ENCODE measurements at places on chromosomes 11 and 22. TPM values are rescaled to one million over a fixed set of nuclear protein-coding genes. Genes with fewer than 3 reads are reported as not detected.
A peak's percentile ranks its signal among the peaks of the same experiment; 100 is the strongest.

- DNase-seq = no peak
Observed at GRCh38 chr11:13216711-13217075, 60.9 kb upstream of the BMAL1 start.

The MDK gene
- total RNA-seq = 105 TPM

- DNase-seq = no peak
Observed at GRCh38 chr11:108223348-108224149, 682 bp downstream of the ATM start.

- no peak for DNase-seq
Observed at GRCh38 chr11:108405706-108406105, 61.6 kb downstream of the C11orf65 start.

The TMEM151A gene
- total RNA-seq = not detected

The BTBD18 gene
- total RNA-seq = not detected

The PATE2 gene
- total RNA-seq = 0.23 TPM

GRCh38 chr22:36384766-36385481, 2.8 kb downstream of the MYH9 start:
- no peak for DNase-seq

The MUC5B gene
- total RNA-seq = not detected

The PLEKHA7 gene
- 94.4 TPM for total RNA-seq

The IFITM5 gene
- not detected for total RNA-seq

DNA sequence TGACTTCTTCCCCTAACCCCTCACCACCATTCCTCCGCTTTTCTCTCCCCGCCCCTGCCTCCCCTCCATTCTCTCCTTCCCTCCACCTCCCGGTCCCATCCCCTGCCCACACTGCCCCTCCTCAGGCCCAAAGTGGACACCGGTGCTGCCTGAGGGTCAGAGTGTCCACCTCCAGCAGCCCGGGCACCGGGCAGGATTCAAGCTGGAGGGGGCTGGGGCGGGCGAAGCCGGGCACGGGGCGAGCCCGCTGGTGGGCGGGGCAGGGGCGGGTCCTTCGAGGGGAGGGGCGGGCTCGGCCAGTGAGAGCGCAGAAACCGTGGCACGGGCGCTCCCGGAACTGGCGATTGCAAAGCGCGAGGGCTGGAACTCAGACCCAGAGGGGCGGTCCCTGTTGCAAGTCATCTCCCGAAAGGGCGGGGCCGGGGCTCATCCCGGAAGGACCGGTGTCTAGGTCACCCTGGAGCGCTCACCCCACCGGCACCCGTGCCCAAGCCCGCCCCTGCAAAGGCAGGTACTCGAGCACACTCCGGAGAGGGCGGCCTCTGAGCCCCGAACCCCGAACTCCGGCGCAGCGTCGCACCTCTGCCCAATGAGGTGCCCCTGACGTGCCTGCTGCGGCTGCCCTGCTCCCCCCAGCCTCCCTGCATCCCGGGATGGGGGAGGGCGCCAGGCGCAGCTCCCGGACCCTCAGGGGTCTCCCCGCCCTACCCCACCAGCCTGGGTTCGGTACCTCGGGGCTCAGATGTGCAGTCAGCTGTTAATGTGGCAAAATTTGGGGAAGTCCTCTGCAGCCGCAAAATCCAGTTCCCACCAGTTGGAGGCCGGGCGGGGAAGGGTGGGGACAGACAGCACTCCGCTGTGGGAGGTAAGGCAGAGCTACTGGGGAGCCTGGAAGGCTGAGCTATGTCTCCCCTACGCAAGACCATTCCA, 16.5 kb upstream of the CDKN1C start:
- DNase-seq = peak; percentile 98

DNA sequence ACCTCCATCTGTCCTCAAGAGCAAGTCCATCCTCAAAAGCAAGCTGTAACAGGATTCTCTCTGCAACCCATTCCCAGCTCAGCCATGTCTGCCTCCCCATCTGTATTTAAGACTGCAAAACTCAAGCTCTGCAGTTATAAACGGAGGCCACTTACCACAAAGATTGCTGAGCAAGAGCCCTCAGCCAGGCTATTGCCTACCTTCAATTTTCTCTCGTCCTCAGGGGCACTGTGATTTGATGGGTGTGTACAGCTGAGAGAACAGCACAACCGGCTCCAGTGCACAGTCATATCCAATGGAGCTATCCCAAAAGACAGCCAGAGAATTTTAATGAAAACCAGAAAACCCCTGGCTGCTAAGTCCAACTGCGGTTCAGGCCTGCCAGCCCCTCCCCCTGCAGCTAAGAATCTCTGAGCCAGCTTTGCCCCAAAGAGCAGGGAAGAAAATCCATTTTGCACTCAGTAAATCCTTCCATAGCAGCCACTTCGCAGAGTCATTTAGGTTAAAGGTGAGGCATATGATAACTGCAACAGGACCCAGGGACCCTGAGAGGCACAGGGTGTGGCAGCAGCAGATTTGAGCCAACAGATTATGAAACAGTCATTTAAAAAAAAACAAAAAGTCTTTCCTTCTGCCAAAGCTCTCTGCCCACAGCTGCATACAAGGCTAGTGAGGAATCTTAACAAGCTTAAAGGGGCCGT, 37.6 kb downstream of the RAB30 start:
- DNase-seq = no peak

DNA sequence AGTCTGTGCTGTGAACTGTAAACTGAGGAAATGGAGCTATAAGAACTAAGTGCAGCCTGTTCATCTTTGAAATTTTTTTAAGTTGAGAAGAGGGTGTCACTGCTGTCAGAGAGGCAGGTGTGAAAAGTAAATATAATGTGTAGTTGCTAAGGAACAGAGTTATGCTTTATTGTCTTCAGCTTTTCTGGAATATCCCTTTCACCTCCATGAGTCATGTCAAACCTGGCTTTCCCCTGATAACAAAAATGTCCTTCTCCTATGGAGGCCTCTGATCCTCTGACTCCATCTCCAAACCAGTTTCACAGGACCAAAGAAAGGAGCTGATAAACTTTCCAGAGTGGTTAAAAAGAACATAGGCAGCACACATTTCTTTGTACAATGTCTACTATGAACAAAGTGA, 12.8 kb upstream of the MUC15 start:
- DNase-seq = no peak

- no peak for DNase-seq
Observed at GRCh38 chr11:109783840-109784239, 309.4 kb upstream of the ZC3H12C start.

The C22orf23 gene
- total RNA-seq = not detected

- DNase-seq = no peak
Observed at GRCh38 chr11:72244060-72244360, at the start of gene PHOX2A. Gene PHOX2A, minus strand, starts transcription at chr11:72244176. Its CDS starts 172 bp downstream, at chr11:72244004.

DNA sequence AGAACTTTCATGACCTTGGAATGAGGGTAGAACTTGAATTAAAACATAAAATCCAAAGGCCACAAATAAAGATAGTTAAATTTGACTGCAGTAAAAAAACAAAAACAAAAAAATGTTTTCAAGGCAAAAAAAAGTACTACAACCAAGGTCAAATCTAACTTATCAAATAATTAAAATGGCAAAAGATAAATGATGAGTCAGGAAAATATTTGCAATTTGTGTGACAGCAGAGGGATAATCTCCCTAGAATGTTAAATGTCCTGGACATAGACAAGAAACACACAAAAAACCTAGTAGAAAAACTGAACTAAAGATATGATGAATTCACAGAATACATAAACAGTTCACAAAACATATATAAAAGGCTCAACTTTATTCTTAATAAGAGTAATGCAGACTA, 110.2 kb upstream of the TEAD1 start:
- DNase-seq = no peak

- DNase-seq = no peak
Observed at GRCh38 chr11:38950867-38951266, 2352.8 kb upstream of the RAG2 start.

The PRPF19 gene
- total RNA-seq = 113 TPM

DNA sequence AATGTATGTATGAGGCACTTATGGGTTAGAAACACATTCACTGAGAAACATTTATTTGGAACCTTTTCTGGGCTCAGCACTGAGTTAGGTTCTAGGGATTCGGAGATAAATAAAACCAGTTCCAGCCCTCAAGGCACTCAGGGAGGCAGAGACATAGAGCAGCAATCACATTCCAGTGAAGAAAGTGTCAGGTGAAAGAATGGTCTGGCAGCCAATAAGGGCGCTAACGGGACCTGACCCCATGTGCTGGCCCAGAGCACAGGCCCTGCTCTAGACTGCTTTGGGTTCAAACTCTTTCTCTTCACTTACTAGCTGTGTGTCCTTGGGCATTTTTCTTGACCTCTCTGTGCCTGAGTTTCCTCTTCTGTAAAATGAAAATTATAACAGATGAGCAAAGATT, 146.0 kb upstream of the SYT13 start:
- DNase-seq = no peak

The FREY1 gene
- 0.70 TPM for total RNA-seq

DNA sequence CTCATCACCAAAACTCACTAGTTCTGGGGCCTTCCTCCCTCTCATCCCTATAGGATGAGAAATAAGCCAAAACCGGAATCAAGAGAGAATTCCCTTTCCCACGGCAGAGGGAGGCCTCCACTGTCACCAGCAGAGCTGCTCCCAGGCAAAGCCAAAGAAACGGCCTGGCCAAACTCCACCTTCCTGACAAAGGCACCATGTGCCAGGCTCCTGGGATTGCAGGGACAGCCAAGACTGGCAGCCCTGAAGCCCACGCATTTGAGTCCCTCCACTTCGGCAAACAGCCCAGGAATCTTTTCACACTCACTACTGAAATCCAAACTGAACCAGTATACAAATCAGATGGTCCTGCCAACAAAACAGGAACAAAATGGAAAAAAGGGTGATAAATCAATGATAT, 6.1 kb downstream of the SMCO4 start:
- DNase-seq = no peak

DNA sequence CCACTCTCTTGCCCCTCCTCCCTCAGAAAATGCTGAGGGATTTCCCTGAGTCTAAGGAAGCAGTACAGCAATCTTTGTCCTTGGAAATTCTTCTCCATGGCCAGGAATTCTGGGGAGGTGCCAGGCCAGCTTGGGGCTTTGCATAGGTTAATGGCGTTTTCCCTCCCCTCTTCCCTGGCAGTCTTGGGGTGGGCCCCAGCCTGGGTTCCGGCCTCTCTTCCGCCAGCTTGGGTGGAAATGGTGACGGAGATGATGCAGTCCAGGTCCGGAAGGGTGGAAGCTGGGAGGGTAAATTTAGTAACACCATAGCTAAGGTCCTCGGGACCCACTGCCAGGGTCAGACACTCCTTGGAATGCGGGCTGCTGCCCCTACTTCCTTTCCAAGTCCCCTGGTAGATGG, 5.0 kb downstream of the PHLDB1 start:
- no peak for DNase-seq

DNA sequence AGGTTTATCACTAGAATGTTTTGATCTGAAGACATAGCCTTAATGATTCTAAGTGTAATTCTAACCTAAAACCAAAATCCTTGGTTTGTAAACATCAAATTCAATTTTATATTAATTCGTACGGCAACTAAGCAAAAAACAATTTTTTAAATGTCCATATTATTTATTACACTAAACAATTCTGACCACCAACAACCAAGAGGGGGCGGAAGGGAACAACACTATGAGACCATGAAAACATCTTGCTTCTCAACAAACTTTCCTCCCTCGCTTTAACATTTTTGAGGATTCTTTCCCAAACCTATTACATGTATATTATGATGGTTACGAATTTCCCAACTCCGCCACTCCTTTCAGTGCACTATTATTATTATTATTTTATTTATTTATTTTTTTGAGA, 6.5 kb upstream of the UCP2 start:
- DNase-seq = no peak

GRCh38 chr11:62508336-62509058, 38.1 kb downstream of the AHNAK start:
- peak; percentile 80 for DNase-seq

- no peak for DNase-seq
Observed at GRCh38 chr11:45071232-45071631, 75.2 kb upstream of the PRDM11 start.

DNA sequence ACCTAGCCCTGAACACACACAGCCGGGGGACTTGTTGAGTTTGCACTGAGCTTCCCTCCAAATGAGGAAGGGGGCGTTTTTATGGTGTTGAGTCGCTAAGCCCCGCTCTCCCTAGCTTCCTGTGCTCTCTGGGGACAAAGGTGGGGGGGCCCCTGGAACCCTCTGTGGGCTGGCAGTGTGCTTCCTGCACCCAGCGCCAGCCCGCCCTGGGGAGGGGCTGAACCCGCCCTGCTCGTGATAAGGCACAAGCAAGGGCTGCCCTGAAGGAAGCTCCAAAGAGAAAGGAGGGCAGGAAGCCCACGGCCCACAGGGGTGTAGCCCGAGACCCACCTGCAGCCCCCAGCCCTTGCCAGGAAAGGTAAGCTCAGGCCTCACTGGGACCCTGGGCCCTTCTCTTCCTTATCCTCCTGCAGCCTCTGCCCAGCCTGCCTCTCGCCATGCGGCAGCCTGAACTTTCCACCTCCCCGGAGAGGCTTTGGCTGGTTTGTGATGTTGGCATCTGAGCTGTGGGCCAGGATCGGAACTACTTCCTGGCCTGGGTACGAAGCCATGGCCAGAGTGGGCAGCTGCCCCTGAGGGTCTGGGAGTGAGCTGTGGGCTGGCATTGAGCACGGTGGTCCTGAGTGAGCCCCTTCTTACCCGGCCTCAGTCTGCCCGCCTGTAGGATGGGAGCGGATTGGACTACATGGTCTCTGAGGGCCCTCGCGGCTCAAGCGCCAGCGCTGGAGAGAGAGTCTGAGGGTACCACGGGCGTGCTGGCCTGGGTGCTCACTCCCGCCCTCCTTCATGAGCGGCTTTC, at the start of gene FERMT3:
Gene FERMT3, plus strand, starts transcription at position 265 of the 799 bp plus-strand sequence. CDS start 644 bp downstream, outside the sequence.
- DNase-seq = no peak
